Ovary (tissue), 10 donors: ENCODE measurements at places on chromosomes 12 and 14. TPM values are rescaled to one million over a fixed set of nuclear protein-coding genes. Genes with fewer than 3 reads are reported as not detected.

DNA sequence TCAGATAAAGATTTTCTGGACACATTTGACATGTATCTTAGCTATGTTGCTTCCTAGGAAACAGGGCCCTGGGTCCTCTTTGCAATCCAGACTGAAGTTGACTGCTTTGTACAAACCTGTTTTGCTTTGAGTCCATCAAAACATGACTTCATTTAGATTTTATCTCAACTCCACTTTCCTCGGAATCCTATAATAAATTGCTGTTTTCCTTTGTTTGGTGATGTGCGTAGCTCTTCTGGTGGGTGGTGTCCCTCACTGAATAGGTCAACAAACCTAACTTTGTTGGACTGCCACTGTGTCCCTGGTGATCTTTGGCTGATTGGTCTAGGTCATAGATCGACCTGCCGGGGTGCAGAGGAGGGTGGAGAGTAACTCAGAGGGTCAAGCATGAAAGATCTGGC is 735 bp upstream of the P2RX7 start:
- DNase-seq, result no peak

DNA sequence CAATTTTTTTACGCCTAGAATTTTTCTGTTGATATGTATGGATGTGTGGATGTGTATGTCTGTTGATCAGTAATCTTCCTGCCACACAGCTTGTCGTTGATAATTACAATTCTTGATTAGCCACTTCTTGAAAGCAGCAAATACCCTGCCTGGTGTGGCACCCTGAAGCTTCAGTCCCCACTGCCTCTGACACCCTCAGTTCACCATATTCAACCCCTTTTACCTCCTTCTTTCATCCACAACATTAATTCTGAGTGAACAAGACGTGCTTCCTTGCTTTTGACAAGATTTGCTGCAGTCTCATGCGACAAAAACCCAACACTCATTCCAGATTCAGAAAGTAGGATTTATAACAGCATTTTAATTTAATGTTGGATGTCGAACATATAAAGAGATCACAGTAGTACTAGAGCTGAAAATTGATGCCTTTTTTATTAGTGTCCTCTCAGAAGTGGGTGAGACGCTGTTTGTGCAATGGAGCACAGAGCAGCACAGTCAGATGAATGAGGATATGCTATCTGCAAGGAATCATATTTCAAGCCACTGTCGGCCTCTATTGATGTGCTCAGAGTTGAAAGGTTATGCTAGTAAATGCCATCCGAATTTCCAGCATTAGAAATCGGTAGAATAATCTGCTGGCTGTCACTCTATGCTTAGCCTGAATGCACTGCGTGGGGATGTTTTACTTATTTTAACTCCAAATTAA is 383.7 kb downstream of the EGLN3 start:
- no peak for DNase-seq

- no peak for DNase-seq
Observed at GRCh38 chr12:76368230-76368629, 20.0 kb upstream of the BBS10 start.

- DNase-seq, result no peak
Observed at GRCh38 chr14:94102768-94103482, 7.6 kb upstream of the IFI27 start.

- DNase-seq, result no peak
Observed at GRCh38 chr14:28494196-28494595, 272.4 kb upstream of the FOXG1 start.

DNA sequence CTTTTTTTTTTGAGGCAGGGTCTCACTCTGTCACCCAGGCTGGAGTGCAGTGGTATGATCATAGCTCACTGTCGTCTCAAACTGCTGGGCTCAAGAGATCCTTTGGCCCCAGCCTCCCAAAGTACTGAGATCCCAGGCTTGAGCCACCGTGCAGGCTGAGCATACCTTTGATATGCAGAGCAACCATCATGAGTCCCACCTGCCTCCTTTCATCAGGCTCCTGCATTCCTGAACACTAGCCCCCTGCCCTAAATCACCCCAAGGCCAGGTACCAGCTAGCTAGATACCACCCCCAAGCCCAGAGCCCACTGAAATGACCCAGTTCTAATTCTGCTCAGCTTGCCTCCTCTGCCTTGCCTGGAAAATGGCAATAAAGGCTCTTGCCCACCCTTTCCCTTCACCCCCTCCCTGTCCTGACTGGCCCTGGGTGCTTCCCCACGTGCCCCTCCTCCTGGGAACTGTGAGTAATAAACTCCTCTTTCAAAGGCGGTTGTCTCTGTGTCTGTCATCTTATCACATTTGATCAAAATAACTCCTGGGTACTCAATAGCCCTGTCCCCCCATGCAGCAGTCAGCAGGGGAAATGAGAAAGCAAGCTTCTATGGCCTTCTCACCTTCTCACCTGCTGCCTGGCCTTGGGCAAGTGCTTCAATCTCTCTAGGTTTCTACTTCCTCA is 6.4 kb upstream of the BRF1 start:
- DNase-seq, result no peak

DNA sequence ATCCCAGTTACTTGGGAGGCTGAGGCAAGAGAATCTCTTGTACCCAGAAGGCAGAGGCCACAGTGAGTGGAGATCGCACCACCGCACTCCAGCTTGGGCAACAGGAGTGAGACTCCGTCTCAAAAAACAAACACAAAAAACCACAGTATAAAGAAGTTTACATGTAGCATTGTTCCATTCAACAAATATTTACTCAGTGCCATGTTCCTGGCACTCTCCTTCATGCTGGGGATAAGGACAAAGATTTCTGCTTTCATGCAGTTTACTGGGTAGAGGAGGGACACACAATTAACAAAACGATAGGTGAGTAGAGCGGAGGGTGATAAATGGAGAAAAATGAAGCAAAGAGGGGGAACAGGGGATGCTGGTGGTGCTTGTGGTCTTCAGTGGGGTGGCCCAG is 68.2 kb upstream of the OVCH1 start:
- no peak for DNase-seq

The KRT7 gene
- total RNA-seq, result 3.7 TPM

The KRT81 gene
- not detected for total RNA-seq

The GSC gene
- total RNA-seq, result not detected

The SLC25A47 gene
- not detected for total RNA-seq

The KRT2 gene
- total RNA-seq, result not detected

The CCDC88C gene
- total RNA-seq, result 8.9 TPM
